Naive thymus-derived CD4-positive, alpha-beta T cell (primary cell): ENCODE measurements at places on chromosomes 4 and X. TPM values are rescaled to one million over a fixed set of nuclear protein-coding genes. Genes with fewer than 3 reads are reported as not detected.

The BRS3 gene
- total RNA-seq: not detected

The NLRP2B gene
- not detected for total RNA-seq

The PPM1K gene
- 92.5 TPM for total RNA-seq

The BMP15 gene
- not detected in 2 replicates for total RNA-seq

The TCEAL7 gene
- total RNA-seq: not detected

The FAM236A gene
- not detected for total RNA-seq

The RBM3 gene
- 176 TPM for total RNA-seq

The CT45A2 gene
- not detected for total RNA-seq

The COL4A6 gene
- total RNA-seq: not detected

The NXF2 gene
- total RNA-seq: not detected

The IQCM gene
- total RNA-seq: not detected

- H3K4me3 ChIP-seq: no peak overlapping the region
- DNase-seq: no peak
- H3K4me1 ChIP-seq: no peaks in the 10 kb centered on the region
- H3K27ac ChIP-seq: no peak overlapping the region
- no peaks in the 10 kb centered on the region for H3K27me3 ChIP-seq
- H3K36me3 ChIP-seq: no peaks in the 10 kb centered on the region
Observed at GRCh38 chr4:61199873-61200186, 296 bp upstream of the ADGRL3 start.

- H3K36me3 ChIP-seq: no peaks in the 10 kb centered on the region
- no peak overlapping the region for H3K4me3 ChIP-seq
- H3K27ac ChIP-seq: no peak overlapping the region
- no peaks in the 10 kb centered on the region for H3K27me3 ChIP-seq
- no peaks in the 10 kb centered on the region for H3K4me1 ChIP-seq
- no peak for DNase-seq
Observed at GRCh38 chrX:115029869-115030570, 12.6 kb upstream of the IL13RA2 start.

DNA sequence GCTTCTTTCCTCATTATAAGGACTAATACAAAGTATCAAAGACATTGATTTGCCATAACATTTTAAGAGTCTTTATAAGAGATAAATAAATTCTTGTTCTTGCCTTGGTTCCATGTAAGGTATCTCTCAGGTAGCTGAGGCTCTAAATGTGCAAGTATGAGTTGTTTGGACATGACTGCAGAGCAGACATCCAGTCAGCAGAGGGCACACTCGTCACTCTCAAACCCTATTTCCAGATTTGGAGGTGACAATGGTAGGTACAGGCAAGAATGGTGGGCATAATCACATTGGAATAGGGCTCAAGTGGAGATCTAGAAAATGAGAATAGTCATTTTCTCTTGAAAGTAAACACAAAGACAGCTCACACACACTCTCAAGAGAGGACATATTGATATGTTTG, 133.3 kb upstream of the ZIC3 start:
- no peaks in the 10 kb centered on the region for H3K36me3 ChIP-seq
- H3K4me1 ChIP-seq: no peaks in the 10 kb centered on the region
- H3K27ac ChIP-seq: no peak overlapping the region

GRCh38 chrX:30364229-30364628, 55.0 kb upstream of the NR0B1 start:
- no peak for DNase-seq
- no peaks in the 10 kb centered on the region for H3K27me3 ChIP-seq
- no peaks in the 10 kb centered on the region for H3K4me1 ChIP-seq
- H3K4me3 ChIP-seq: no peak overlapping the region

GRCh38 chr4:8729408-8730149, 137.0 kb downstream of the CPZ start:
- no peaks in the 10 kb centered on the region for H3K4me1 ChIP-seq
- no peak overlapping the region for H3K4me3 ChIP-seq
- no peaks in the 10 kb centered on the region for H3K27me3 ChIP-seq
- DNase-seq: no peak

- no peaks in the 10 kb centered on the region for H3K27me3 ChIP-seq
- no peak overlapping the region for H3K4me3 ChIP-seq
- H3K4me1 ChIP-seq: no peaks in the 10 kb centered on the region
- no peak overlapping the region for H3K27ac ChIP-seq
- H3K36me3 ChIP-seq: no peaks in the 10 kb centered on the region
Observed at GRCh38 chrX:21799767-21800166, 39.6 kb upstream of the MBTPS2 start.

GRCh38 chr4:182825786-182826185, 91.4 kb downstream of the DCTD start:
- DNase-seq: no peak
- no peak overlapping the region for H3K27ac ChIP-seq
- no peaks in the 10 kb centered on the region for H3K27me3 ChIP-seq

GRCh38 chrX:56762220-56762619, 33.2 kb downstream of the NBDY start:
- H3K27me3 ChIP-seq: no peaks in the 10 kb centered on the region
- peak overlapping the region; percentile 24 for H3K4me3 ChIP-seq
- DNase-seq: no peak
- peaks cover 19% of the 10 kb centered on the region for H3K4me1 ChIP-seq
- H3K36me3 ChIP-seq: no peaks in the 10 kb centered on the region

GRCh38 chrX:10548688-10549087, 71.7 kb downstream of the MID1 start:
- no peak overlapping the region for H3K4me3 ChIP-seq
- DNase-seq: no peak
- no peaks in the 10 kb centered on the region for H3K36me3 ChIP-seq
- H3K27ac ChIP-seq: no peak overlapping the region

DNA sequence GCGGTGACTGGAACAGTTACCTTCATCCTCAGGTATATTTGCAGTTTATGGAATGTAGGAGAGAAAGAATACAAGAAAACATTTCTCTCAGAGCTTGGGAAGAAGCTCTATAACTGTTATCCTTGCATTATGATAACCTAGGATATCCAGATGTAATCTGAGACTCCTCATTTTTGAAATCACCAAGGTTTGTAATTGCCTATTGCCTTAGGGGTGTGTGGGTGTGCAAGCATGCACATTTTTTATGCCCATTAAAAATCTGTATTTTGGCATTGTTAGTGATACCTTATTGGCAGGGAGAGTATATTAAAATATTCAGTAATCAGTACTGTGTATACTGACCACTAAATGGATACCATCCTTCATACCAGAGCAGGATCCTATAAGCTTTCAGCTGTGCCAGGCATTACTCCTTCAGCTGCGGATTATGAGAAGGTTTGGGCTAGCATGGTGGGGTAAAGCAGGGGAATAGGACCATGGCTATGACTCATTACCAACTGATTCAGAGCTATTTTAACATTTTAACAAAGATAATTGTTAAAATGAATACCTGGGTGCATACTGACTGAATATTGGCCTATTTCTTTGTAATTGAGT, 8.3 kb downstream of the SEC24B start:
- peaks cover 29% of the 10 kb centered on the region for H3K4me1 ChIP-seq
- H3K36me3 ChIP-seq: no peaks in the 10 kb centered on the region
- no peak for DNase-seq
- H3K27me3 ChIP-seq: no peaks in the 10 kb centered on the region
- no peak overlapping the region for H3K4me3 ChIP-seq

- H3K27ac ChIP-seq: no peak overlapping the region
- H3K4me3 ChIP-seq: no peak overlapping the region
- no peaks in the 10 kb centered on the region for H3K27me3 ChIP-seq
- no peaks in the 10 kb centered on the region for H3K36me3 ChIP-seq
- H3K4me1 ChIP-seq: no peaks in the 10 kb centered on the region
Observed at GRCh38 chrX:124502166-124502565, 155.8 kb downstream of the SH2D1A start.

DNA sequence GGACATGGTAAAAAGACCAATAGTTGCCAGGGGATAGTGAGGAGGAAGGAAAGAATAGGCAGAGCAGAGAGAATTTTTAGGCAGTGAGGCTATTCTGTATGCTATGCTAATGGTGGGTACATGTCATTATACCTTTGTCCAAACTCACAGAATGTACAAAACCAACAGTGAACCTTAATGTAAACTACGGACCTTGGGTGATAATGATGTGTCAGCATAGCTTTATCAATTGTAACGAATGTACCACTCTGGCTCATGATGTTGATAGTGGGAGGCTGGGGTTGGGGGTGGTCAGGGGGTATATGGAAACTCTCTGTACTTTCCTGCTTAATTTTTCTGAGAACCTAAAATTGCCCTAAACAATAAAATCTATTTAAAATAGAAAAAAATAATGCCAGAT, 37.7 kb upstream of the ACSL4 start:
- no peak overlapping the region for H3K27ac ChIP-seq
- H3K4me1 ChIP-seq: no peaks in the 10 kb centered on the region
- no peaks in the 10 kb centered on the region for H3K27me3 ChIP-seq

GRCh38 chr4:123547216-123548165, 150.9 kb downstream of the SPRY1 start:
- no peaks in the 10 kb centered on the region for H3K27me3 ChIP-seq
- no peaks in the 10 kb centered on the region for H3K36me3 ChIP-seq
- no peak overlapping the region for H3K4me3 ChIP-seq
- H3K27ac ChIP-seq: no peak overlapping the region
- no peak for DNase-seq
- no peaks in the 10 kb centered on the region for H3K4me1 ChIP-seq

DNA sequence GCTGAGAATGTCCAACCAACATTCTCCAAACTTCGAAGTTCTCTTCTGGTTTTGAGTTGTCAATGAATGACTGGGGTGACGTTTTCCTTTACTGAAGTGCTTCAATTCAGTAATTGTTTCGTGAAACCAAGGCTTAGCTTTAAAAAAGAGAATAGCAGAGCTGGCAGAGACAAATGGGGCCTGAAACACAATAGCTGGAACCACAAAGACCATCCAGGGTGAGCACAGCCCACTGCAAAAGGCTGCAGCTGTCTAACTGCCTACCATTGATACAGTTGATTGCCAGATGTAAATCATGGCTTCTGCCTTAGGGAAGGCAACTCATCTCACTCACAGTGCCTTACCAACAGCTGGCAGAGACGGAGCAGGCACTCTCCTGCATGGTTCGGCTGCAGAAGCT, 78.7 kb upstream of the ZNF518B start:
- H3K36me3 ChIP-seq: no peaks in the 10 kb centered on the region
- H3K27ac ChIP-seq: no peak overlapping the region
- no peak overlapping the region for H3K4me3 ChIP-seq
- DNase-seq: no peak

DNA sequence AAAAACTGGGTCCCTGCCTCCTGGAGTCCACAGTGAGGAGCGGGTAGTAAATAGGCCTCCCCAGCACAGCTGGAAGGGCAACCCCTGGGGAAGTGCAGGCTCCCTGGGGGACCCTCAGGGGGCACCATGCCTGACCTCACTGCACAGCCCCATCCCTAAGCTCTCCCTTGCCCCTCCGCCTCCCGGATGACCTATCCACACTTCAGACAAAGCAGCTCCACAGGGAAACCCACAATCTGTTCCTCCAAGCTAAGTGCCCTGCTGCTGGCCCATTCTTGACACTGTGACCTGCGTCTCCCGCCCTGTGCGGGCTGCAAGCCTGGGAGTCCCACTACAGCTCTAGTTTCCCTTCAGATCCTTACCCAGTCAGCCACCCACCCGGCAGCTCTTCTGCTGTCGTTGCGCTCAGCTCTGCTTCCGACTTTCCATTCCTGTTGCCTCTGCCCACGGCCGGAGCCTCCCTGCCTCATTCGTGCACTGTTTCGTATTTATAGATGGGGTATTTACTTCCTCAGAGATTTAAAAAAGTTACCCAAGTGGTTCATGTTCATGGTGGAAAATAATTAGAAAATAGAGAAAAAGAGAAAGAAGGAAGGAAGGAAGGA, 47.0 kb upstream of the STOX2 start:
- no peak overlapping the region for H3K27ac ChIP-seq
- DNase-seq: no peak
- H3K4me3 ChIP-seq: no peak overlapping the region
- H3K4me1 ChIP-seq: no peaks in the 10 kb centered on the region
- no peaks in the 10 kb centered on the region for H3K27me3 ChIP-seq

DNA sequence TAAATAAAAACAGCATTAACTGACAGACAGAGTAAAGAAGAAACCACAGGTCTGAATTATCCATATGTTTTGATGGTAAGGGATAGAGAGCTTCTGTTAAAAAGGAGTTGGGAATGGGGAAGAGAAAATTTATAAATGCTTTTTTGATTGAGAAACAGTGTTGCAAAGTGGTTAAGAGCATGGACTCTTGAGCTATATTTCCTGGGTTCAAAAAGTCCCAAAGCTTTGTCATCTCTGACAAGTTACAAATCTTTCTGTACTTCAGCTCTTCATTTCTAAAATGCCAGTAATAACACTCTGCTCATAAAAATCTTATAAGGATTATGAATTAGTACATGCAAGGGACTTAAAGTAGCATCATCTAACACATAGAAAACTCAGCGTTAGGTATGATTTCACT, 62.2 kb downstream of the N4BP2 start:
- peak overlapping the region; percentile 8 for H3K27ac ChIP-seq
- no peaks in the 10 kb centered on the region for H3K36me3 ChIP-seq

- no peak overlapping the region for H3K27ac ChIP-seq
- H3K36me3 ChIP-seq: no peaks in the 10 kb centered on the region
- no peak for DNase-seq
- no peaks in the 10 kb centered on the region for H3K27me3 ChIP-seq
- H3K4me3 ChIP-seq: no peak overlapping the region
Observed at GRCh38 chr4:158825433-158826036, 56.7 kb downstream of the FNIP2 start.

DNA sequence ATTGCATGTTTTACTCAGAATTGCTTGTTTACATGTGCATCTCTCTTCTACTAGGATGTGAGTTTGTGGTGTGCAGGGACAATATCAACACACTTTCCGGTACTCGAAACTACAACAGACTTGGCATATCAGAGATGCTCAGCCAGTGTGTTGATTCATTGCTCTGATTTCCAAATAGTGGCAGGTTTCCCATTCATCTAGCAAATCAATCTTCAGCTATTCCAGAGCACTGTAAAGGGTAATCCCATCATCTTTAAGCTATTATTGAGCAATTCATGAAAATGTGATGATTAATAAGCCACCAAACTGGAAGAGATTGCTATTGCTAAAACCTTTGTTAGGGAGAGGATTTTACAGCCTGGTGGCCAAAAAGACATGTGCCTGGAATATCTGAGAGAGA, 574.2 kb upstream of the CPEB2 start:
- no peaks in the 10 kb centered on the region for H3K27me3 ChIP-seq
- H3K4me1 ChIP-seq: no peaks in the 10 kb centered on the region
- no peak for DNase-seq
- no peaks in the 10 kb centered on the region for H3K36me3 ChIP-seq
- H3K27ac ChIP-seq: no peak overlapping the region

GRCh38 chr4:7016086-7016485, 27.1 kb upstream of the TADA2B start:
- H3K4me3 ChIP-seq: no peak overlapping the region
- no peaks in the 10 kb centered on the region for H3K4me1 ChIP-seq
- H3K27me3 ChIP-seq: no peaks in the 10 kb centered on the region
- H3K27ac ChIP-seq: no peak overlapping the region
- H3K36me3 ChIP-seq: peaks cover 4% of the 10 kb centered on the region
- DNase-seq: no peak

- H3K27me3 ChIP-seq: peaks cover 4% of the 10 kb centered on the region
- H3K36me3 ChIP-seq: no peaks in the 10 kb centered on the region
- H3K4me1 ChIP-seq: no peaks in the 10 kb centered on the region
Observed at GRCh38 chrX:155874571-155875244, 6.4 kb upstream of the VAMP7 start.

- no peak for DNase-seq
- H3K36me3 ChIP-seq: no peaks in the 10 kb centered on the region
- H3K27ac ChIP-seq: no peak overlapping the region
- H3K27me3 ChIP-seq: no peaks in the 10 kb centered on the region
Observed at GRCh38 chr4:153440475-153440874, 25.7 kb upstream of the TMEM131L start.
